Nucleus accumbens (tissue), 56 donors: ENCODE measurements at places on chromosomes 16 and 17.

- no peak for DNase-seq
Measured at GRCh38 chr17:56918916-56919315, 5.1 kb upstream of the TRIM25 start.

GRCh38 chr17:44645341-44645740 is 10.9 kb upstream of the MEIOC start:
- DNase-seq, result no peak

DNA sequence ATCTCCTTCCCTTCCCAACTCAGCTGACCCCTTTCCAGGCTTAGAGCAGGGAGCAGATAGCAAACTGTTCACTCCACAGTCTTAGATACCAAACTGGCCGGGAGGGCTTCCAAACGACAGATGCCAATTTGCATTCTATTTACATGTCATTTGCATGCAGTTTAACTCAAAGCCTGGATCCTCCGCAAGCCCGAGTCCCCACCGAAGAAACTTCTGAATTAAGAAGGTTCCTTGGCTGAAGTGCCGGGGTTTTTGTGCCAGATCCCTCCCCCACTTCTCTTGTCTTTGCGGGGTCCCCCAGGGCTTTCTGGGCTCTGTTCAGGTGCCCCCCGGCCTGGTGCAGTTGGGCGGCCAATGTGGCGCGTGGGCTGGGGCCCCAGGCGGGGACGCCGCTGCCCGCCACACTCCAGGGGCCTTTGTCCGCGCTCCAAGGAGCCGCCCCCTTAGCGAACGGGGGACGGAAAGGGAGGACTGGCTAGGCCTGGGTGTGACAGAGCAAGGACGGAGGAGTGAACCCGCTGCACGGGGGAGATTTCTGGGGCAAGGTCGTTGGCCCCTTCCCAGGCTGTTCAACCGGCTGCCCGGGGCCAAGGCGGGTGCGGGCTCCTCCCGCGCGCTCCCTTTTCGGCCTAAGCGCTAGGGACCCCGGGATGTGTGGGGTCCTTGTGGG is 1.2 kb downstream of the GPRC5B start:
- DNase-seq, result peak; percentile 74

- no peak for DNase-seq
Measured at GRCh38 chr17:59423903-59424302, 92.4 kb downstream of the YPEL2 start.

DNA sequence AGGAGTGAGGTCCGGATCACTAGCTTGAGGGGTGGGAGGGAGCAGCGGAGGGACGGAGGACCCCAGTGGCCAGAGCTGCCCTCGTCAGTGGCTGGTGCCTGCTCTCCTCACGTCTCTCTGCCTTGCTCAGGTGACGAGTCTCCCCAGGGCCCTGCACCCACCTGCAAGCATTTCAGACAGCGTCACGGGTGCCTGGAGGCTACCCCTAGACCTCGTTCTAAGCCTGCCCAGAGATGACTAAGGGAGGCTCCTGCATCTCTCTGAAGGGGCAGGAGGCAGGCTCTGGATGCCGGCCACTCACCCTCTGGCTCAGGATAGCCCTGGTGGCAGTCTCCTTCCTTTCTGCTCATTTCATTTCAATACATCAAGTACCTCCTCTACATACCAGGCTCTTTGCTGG is 68.8 kb downstream of the MRC2 start:
- no peak for DNase-seq

GRCh38 chr16:84299734-84300440 is 5.2 kb downstream of the WFDC1 start:
- DNase-seq, result no peak

GRCh38 chr17:59874376-59874775 is 18.4 kb downstream of the TUBD1 start:
- DNase-seq, result no peak

DNA sequence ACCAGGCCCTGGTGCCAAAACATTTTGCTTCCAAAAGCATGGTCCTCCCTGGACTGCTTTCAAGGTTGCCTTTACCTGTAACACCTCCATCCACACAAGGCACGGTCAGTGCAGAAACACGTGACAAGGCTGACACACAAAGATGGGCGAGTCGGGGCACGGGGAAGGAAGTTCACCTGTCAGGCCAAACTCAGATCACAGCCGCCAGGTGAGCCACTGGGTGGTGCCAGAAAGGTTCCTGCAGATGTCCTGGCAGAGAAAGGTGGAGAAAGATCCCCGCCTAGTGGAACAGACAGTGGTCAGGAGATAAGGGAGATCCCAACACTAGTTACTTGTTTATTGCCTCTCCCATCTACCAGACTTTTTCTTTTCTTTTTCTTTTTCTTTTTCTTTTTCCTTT is 155.3 kb downstream of the AIPL1 start:
- DNase-seq, result no peak

- DNase-seq, result no peak
Measured at GRCh38 chr16:83882163-83882885, 16.6 kb upstream of the MLYCD start.

- DNase-seq, result no peak
Measured at GRCh38 chr16:27366687-27367460, 35.1 kb upstream of the IL21R start.

DNA sequence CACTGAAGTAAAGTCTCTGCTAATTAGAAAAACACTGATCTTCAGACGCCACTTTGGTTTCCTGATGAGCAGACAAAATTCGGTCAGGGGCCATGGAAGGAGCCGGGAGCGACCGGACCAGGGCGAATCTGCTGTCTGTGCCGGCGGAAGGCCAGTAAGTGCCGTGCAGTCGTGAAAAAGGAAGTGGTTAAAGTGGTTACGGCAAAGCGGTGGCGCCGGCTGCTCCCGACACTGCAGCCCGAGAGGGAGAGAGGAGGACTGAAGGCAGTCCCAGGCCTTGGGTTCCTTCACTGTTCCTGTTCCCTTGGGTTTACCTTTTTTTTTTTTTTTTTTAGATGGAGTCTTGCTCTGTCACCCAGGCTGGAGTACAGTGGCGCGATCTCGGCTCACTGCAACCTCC is 17.3 kb upstream of the HEXD start:
- no peak for DNase-seq

DNA sequence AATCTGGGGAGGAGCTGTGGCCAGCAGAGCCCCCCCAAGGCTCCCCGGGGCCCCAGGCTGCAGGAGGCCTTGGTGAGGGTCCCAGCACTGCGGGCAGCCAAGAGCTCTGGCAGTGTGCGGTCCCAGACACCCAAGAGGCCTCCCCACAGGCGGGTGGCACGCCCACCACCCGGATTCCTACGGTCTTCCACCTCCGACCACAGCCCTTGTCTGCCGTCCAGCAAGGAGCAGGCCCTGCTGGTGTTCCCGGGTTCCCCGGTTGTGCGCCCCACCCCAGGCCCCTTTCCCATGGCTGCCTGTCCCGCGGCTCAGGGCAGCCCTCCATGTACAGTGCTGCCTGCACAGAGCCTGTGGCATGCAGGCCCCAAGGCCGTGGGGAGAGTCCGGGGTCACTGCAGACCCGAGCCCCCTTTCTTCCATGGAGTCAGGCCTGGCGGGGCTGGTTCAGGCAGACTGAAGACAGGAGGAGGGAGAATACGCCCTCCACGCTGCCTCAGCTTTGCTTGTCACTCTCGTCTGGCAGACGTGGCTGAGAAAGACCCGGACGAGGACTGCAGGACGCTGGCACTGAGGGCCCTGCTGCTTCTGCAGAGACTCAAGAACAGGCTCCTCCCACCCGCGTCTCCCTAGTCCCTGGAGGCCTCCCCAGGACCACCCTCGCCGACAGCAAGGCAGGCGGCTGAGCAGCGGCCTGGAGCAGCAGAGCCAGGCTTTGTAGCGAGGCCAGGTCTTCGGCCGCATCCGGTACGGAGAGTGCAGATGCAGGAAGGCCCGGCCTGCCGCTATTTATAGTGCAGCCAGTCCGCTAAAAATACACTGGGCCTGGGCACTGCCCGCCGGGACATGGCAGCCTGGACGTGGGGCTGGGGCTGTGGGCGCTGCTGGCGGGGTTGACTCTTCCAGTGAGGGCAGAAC is 16.4 kb downstream of the TELO2 start:
- DNase-seq, result no peak

- DNase-seq, result no peak
Measured at GRCh38 chr17:40498281-40499084, 2.9 kb downstream of the TNS4 start.

- no peak for DNase-seq
Measured at GRCh38 chr17:2419486-2419885, 18.6 kb upstream of the MNT start.

- no peak for DNase-seq
Measured at GRCh38 chr16:86899757-86900156, 321.4 kb downstream of the FOXL1 start.

DNA sequence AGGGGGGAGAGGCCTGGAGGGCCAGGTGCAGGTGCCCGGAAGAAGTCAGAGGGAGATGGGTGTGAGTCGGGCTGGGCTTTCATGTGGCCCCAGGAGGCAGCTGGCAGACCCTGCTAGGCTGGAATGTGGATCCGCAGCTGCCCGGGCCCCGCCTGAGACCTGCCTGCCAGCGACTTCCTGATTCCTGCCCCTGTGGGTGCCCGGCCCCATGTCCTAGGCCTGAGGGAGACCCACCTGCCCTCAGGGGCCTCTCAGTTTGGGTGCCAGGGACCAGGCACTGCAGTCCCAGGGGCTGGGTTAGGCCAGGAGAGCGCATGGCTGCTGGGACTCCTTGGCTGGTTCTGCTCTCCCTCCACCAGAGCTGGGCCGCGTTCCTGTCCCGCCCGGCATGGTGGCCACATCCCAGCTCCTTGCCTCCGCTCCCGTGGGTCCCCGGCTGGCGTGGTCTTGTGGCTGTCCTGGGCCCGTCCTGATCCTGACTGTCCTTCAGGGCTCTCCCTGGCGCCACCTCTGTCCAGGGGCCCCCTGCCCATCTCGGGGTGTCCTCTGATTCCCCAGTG is 22.1 kb upstream of the SPNS2 start:
- DNase-seq, result no peak

GRCh38 chr16:5928476-5929065 is 831.0 kb upstream of the EEF2KMT start:
- DNase-seq, result no peak

- DNase-seq, result no peak
Measured at GRCh38 chr17:18038149-18038850, 668 bp downstream of the ATPAF2 start.

DNA sequence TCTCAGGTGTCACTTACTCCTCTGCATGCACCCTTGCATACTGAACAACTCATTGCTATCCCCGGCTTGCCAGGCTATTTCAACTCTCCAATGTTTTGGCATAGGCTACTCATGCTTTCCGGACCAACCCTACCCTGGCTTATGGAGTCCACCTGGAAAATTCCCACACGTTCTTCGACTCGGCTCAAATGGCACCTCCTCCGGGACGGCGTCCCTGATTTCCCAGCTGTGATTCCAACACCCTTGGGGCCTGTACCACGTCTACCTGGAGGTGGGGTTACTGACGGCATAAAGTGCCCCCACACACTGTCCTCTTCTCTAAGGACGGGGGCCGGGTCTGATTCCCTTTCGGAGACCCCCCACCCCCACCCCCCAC is 498 bp downstream of the SMYD4 start:
- DNase-seq, result peak; percentile 43

GRCh38 chr16:3460585-3460984 is 17.1 kb downstream of the NAA60 start:
- DNase-seq, result no peak

GRCh38 chr17:82807562-82807961 is 32.3 kb downstream of the ZNF750 start:
- DNase-seq, result no peak

DNA sequence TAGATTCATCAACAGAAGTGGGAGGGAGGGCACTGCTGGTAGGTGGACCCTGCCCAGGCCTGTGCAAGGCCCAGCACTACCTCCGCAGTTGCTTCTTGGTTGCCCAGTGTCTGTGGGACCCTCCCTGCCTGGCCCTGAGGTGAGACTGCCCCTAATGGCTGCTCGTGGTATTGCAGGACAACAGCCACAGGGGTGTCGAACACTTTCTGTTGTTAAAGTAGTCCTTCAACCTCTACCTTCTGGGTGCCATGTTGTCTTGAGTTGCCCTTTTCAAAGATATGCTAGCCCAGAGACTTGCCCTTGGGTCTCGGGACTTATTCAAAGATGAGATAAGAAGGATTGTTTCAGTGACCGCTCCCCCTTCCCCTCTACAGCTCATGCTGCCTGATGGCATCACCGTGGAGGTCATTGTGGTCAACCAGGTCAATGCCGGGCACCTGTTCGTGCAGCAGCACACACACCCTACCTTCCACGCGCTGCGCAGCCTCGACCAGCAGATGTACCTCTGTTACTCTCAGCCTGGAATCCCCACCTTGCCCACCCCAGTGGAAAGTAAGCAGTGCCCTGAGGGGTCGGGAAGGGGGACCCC is 29.1 kb downstream of the AKAP1 start:
- no peak for DNase-seq

DNA sequence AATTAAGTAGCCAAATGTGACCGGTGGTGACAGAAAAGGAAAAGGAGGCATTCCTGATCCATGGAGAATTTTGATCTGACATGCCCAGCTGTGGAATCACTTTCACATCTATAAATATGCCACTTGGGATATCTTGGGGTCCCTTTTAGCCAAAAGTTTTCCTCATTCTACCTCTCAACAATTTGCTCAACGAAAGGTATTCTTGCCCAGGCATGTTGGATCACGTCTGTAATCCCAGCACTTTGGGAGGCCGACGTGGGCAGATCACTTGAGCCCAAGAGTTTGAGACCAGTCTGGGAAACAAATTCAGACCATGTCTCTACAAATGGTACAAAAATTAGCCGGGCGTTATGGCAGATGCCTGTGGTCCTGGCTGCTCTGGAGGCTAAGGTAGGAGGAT is 24.3 kb downstream of the LITAF start:
- no peak for DNase-seq

- DNase-seq, result no peak
Measured at GRCh38 chr17:418421-418751, 65.8 kb upstream of the RPH3AL start.

DNA sequence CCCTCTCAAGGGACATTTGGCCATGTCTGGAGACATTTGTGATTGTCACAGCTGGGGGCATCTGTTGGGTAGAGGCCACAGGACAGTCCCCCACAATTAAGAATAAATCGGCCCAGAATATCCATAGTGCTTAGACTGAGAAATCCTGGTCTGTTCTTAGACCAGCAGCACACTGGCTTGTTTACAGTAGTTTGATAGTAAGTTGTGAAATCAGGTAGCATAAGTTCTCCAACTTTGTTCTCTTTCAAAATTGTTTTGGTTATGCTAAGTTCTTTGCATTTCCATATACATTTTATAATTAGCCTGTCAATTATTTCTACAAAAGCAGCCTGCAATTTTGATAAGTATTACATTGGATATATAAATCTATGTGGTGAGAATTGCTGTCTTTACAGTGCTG is 6.8 kb downstream of the MGRN1 start:
- no peak for DNase-seq

- DNase-seq, result no peak
Measured at GRCh38 chr17:1611715-1612114, 16.9 kb downstream of the SLC43A2 start.

DNA sequence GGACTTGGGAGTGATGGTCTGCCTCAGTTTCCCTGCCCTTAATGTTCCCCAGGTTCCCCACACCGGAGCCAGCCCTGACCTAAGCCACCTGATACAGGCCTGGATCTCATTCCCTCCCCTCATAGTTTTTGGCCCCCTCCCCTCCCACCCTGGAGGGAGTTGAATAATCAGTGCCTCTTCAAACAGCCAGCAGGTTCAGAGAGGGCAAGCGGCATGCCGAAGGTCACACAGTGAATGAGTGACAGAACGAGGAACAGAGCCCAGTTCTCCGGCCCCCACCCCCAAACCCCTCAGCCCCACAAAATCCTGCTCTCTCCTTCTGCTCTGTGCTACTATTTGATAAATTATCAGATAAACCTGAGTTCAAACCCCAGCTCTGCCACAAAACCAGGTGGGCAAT is 31.2 kb downstream of the BEAN1 start:
- DNase-seq, result no peak
